ENCODE measurements at places on chromosomes 12 and 14. TPM values are rescaled to one million over a fixed set of nuclear protein-coding genes. Genes with fewer than 3 reads are reported as not detected.

The CCDC38 gene
- not detected for total RNA-seq

The SDR9C7 gene
- not detected for total RNA-seq

The KRT6C gene
- total RNA-seq: not detected

DNA sequence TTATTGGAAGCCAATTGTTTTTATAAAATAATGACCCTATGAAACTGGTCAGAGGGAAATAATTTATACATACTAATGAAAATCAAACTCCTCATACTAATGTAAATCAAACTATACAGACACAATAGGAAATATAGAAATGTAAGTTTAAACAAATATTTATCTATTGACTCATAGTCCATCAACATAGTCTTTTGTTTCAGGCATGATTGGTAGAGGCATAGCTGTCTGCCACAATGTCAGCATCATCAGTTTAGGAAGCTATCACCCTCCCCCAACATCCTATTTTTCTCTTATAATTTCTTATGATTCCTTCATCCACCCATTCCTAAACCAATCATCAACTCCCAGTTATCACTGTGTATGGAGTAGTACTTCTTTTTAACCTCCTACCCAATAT is 117.7 kb downstream of the SLC38A6 start:
- no peak for DNase-seq

DNA sequence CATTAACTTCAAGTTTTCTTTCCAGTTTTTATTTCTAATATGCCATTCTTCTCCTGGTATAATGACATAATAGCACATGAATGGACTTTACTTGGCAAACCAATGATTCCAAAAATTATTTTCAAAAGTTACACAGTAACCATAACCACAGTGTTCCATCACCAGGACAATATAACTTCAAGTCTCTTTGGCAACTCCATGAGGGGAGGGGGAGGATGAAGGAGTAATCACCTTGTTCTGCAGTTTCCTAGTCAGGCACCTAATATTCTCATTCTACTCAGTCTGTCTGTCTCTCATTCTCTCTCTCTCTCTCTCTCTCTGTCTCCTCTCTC is 66.6 kb downstream of the BTG1 start:
- DNase-seq: no peak

GRCh38 chr12:86735851-86736250 is 479.7 kb upstream of the MGAT4C start:
- DNase-seq: no peak

- no peak for DNase-seq
These were observed 828.3 kb downstream of the VRK1 start for GRCh38 chr14:97625477-97625876.

- DNase-seq: no peak
These were observed 113.9 kb downstream of the AEBP2 start for GRCh38 chr12:19553175-19553574.

DNA sequence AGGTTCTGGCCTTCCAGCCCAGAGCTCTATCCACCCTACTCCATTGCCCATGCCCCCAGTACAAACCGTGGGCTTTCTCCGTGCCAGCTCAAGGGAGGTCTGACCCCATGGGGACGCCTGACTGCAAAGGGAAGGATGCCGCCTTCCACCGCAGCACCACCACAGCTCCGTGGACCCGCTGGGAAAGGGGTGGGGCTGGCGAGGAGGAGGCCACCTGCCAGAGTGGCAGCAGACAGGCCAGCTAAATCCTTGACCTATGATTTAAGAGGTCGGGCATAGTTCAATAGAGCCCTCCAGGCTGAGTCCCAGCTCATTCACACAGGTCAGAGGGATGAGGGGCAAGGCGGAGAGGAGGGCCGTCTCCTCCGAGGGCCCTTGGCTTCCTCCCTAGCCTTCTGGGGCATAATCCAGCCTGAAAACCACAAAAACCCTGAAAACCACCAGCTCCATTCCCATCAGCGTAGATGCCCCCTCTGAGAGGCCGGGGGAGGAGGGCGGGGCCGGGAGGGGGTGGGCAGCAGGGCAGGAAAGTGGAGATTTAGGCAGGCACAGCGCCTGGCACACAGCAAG is 14.9 kb upstream of the FIGNL2 start:
- DNase-seq: no peak

DNA sequence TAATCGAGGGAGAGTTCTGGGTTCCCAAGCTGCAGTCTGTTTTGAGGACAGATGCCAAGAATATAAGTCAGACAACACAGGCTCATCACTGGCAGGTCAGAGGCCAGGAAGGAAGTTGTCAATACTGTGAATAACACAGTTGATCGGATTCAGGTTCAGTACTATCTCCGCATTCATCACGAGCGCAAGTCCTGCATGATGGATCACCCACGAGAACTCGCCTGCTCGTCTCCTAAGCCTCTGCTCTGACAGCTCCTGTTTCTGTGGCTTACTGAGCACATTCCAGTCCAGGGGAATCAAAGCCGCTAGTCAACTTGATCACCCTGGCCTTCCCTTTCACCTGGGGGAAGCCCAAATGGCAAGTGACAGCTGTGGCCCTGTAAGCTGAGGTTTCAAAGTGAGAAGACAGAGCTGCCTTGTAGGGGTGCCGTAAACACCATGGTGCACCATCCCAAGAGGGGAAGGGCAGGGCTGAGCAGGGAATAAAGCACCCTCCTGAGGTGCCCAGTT is 60.1 kb upstream of the DICER1 start:
- DNase-seq: no peak

GRCh38 chr12:118964988-118965387 is 16.4 kb upstream of the SRRM4 start:
- DNase-seq: no peak

DNA sequence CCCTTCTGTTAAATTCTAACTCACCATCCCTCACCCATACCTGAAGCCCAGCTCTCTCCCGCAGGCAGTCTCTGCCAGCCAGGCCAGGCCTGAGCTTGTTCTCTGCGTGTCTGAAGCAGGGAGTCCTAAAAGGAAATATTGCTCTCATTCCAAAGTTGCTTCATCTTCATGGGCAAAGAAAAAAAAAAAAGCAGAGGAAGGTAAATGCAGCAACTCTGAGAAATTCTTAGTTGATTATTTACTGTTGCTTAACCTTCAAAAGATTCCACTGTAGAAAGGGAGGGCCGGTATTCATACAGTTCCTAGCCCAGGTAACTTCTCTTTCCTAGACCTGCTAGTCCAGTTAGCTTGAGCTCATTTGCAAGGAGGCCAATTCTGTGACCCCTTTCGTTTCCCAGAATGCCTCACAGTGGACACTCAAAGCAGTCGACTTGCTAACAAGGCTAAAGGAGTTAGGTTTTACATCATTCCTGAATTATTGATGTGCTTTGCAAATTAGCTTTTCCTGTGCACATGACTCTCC is 193.5 kb upstream of the EEA1 start:
- DNase-seq: peak; percentile 51

DNA sequence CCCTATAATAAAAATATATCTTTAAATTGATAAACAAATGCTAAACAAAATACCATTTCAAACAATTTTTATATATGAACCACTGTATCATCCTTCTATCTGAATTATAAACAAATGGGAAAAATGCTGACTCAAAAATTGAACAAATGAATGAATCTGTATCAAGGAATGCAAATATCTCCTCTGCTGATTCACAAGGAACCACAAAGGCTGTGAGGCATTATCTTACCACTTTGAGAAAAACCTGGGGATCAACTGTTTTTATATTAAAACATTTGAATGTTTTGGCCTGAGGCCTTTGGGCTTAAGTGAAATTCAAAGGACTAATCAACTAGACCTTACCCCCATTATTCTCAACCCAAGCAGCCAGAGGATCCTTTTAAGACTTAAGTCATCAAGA is 86.3 kb downstream of the EML5 start:
- DNase-seq: no peak

All from fibroblast of villous mesenchyme (primary cell).